Hematopoietic multipotent progenitor cell treated with erythropoietin and hydrocortisone succinate and interleukin-3 and kit ligand, for 15 days (in vitro differentiated cells): ENCODE measurements at places on chromosomes 5 and 9.

GRCh38 chr9:121566481-121567465, 67.1 kb upstream of the GGTA1 start:
- no peak for DNase-seq

DNA sequence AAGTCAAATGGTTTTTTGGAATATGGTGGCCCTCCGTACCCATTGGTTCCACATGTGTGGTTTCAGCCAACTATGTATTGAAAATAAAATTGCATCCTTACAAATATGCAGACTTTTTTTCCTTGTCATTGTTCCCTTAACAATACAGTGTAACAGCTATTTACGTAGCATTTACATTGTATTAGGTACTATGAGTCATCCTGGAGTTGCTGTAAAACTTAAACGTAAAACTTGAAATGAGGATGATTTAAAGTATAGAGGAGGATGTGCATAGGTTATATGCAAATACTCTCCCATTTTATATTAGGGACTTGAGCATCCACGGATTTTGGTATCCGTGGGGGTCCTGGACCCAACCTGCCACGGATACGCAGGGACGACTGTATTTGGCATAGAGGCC, 16.3 kb downstream of the SDHA start:
- no peak for DNase-seq

- no peak for DNase-seq
These were observed 41.0 kb downstream of the CCNJL start for GRCh38 chr5:160271396-160271795.

DNA sequence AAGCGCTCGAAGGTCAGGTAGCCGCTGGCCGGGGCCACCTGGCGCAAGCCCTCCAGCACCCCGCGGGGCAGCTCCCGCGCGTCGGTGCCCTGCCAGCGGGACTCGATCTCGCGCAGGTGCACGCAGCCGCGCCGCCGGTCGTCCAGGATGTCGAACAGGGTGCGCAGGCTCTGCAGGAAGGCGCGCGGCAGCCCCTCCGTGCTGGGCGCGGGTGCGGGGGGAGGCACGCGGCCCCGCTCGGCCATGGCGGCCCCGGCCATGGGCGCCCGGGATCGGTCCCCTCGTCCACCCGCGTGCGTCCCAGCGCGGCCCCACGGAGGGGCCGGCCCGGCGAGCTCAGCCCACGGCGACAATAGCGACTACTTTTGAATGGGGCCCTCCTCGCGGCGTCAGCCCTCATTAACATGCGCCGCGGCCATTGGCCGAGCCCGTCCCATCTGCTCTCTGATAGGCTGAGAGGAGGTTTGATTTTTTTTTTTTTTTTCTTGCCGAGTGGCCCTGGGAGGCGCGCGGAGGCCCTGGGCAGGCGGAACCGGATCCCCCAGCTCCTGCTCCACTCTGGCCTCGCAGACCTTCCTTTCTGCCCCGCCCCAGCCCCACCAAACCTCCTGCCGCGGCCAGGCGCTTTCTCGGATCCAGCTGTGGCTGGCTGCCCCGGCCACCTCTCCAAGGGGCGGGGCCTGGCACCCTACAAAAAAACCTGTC, at the start of gene SAPCD2:
TSS of gene SAPCD2 (minus strand) at position 357 of the 705 bp plus-strand sequence. CDS start at position 260, 97 bp downstream.
- peak; percentile 85 for DNase-seq

DNA sequence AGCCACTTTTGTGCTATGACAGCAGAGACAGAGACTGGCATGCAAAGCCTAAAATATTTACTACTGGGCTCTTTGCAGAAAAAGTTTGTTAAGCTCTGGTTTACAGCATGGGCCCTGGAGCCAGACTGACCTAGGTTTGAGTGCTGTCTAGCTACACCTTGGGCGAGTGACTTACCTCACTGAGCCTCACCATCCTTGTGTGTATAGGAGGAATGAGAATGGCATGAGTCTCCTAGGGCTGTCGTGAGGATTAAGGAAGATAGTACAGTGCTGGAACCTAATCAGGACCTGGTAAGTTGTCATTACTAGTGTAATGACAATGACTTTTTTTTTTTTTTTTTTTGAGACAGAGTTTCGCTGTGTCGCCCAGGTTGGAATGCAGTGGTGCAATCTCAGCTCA, 65.2 kb downstream of the MSX2 start:
- no peak for DNase-seq

DNA sequence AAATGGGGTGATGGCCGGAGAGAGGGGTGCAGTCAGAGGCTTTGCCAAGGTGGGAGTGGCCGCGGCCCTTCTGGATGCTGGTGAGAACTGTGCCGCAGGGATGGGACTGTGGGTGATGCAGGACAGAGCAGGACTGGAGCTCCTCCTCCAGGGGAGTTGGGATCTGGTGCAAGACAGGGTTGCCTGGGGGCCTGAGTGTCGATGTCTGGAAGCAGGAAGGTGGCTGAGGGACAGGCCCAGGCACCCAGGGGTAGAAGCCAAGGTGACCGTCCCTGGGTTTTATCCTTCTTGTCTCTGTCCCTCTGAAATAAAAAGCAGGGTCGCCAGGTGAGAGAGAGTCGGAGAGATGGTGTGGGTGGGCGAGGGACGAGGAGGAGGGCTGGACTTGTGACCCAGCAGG, 89.1 kb upstream of the IER5L start:
- no peak for DNase-seq

GRCh38 chr5:10424124-10424731, 17.5 kb upstream of the ROPN1L start:
- DNase-seq: peak; percentile 42

- DNase-seq: no peak
These were observed 16.5 kb upstream of the NRARP start for GRCh38 chr9:137318602-137319001.

GRCh38 chr5:58918021-58918729, 335.3 kb downstream of the RAB3C start:
- DNase-seq: no peak

GRCh38 chr9:6843742-6844141, 86.0 kb downstream of the KDM4C start:
- no peak for DNase-seq

DNA sequence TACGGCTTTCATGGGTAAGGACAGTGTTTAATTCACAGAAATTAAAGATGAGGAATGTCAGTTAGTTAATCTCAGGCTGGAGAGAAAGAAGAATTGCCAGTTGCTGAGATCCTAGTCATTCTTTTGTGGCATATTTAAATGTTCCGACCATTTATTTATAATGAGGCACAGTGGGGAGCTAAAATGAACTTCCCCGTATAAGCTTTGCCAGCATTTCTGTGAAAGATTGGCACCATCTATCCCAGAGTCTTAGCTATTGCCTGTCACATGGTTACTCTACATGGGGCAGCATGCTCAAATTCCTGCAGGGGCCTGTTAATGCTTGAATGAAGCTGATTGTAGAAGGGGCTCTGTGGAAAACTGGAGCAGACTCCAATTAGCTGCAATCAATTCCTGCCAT, 314.1 kb downstream of the PRELID2 start:
- no peak for DNase-seq

DNA sequence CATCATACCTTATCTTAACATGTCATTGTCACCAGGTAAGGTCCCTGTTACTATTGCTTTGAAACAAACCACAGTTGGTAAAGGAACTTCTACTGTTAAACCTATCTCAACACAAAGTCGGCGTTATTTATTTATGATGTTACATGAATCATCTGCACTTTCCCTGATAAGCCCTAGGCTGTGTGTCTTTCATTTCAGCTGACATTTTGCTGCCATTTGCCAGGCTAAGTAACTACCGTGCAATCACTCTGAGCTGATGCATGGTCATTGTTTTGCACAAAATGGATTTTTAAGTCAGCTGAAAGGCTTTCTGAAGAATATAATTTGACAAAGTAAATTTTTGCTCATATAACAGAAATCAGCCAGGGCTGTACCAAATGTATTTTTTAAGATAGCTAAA, 546.5 kb downstream of the ZNF608 start:
- no peak for DNase-seq

- no peak for DNase-seq
These were observed 1977.7 kb upstream of the CDH9 start for GRCh38 chr5:29016067-29016466.

GRCh38 chr9:137069508-137070091, 757 bp downstream of the SAPCD2 start:
- no peak for DNase-seq

DNA sequence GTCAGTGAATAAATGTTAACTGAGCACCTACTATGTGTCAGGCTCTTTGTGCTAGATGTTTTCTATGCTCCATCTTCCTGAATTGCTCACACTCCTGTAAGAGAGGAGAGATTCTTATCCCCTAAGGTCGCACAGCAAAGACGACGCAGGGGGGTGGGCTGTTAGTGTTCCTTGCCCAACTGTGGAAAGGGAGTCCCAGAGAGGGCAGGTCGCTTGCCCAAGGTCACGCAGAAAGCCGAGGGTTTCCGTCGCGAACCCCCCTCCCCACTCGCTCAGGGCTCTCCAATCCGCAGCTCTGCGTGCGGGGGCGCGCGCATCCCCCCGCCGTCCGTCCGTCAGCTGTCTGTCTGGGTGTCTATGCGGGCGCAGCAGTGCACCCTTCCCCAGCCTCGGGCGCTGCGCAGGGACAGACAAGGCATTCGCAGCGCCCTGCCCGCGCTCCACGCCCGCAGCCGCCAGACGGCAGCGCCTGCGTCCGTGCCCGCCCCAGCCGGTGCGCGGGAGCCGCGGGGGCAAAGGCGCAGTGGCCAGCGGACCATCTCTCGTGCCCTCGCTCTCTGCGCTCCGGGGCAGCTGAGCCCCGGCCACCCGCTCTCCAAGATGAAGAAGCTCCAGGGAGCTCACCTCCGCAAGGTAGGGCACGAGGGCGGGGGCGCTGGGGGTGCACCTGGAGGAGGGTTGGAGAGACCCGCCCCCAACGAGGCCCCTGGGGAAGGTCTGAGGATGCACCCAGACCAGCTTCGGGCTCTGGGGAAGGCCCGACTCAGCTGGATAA, at the start of gene SLC6A7:
TSS of gene SLC6A7 (plus strand) at position 335 of the 775 bp plus-strand sequence. CDS start at position 601, 266 bp downstream.
- no peak for DNase-seq

GRCh38 chr5:74641735-74642542, 1.4 kb upstream of the ENC1 start:
- DNase-seq: no peak

GRCh38 chr5:14284392-14285148, 141.4 kb downstream of the TRIO start:
- no peak for DNase-seq

DNA sequence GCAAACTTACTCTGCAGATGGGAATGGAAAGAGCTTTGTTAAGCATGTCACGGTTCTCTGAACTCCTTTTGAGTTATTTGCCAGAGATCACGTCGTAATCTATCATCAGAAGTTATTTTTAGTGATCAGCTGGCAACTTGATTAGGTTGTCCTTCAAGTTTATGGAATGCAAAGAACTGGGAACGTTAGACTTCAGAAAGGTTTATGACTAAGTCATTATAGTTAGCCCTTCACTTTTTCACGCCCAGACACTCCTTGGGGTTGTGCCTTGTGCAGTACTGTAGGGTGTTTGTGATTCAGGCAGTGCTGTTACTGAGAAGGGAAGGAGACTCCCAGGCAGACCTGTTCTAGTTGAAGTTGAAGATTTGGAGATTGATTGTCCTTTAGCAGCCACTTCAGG, 26.8 kb upstream of the PHF2 start:
- no peak for DNase-seq

DNA sequence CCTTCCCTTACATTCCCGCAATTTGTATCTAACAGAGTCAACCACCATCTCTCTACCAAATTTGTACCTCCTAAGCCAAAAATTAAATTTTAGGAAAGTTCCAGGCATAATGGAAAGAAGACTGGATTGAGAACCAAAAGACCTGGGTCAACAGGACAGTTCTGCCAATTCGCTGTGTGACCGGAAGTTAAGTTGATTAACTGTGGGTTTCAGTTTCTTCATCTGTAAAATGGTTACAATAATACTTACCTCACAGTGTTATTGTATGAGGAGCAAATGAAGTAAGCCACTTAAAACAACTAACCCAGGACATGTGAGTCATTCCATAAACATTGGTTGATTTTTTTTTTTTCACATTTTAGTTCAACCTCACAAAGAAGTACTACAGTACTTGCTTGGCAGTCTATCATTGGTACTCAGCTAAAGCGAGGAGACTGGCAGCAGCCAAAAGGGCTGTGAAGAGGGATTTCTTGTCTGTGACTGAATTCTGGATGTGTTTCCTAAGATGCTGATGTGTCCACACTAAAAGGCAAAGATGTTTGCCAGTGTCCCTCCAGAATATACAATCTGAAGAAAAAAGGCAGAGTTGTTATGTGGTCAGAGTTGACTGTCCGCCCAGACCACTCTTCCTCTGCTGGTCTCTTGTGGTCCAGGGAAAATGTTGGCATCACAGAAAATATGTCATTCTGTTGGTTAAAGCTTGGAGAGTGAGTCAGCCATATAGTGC, 198.6 kb downstream of the TLE1 start:
- DNase-seq: no peak

GRCh38 chr5:80251636-80252035, 4.2 kb downstream of the SERINC5 start:
- DNase-seq: no peak

- DNase-seq: no peak
These were observed 51.7 kb upstream of the SEMA6A start for GRCh38 chr5:116626272-116626723.

- DNase-seq: no peak
These were observed 523.5 kb upstream of the ZNF608 start for GRCh38 chr5:125269926-125270325.

DNA sequence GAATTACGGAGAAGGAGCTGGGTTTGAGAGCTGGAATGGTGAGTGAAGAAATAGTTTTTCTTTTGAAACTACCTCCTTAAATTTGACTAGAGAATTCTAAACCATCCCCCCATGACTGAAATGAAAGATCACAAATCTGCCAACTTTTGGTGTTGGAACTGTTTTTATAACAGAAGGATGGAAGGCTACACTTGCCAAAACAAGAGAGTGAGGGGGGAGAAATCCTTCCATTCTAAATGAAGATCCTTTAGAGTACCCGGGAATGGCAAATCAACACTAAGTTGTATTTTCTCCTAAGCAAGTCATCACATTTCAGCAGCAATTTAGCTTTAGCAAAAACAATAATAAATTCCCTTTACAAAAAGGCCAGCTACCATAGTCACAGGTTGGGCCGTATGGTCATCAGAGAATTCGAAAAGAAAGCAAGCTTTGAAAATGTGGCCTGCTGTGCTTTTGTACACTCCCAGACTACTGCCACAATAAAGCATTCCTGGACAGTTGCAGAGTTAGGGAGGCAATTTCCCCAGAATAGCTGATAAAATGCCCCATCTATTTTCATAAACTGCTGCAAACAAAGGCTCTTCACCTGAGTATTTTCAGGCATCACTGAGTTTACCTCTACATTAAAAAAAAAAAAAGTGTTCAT, 25.0 kb upstream of the FREM1 start:
- DNase-seq: no peak
